ENCODE measurements at places on chromosomes 2 and 18.

GRCh38 chr2:150569761-150570160, 82.3 kb upstream of the RND3 start:
- DNase-seq = no peak

DNA sequence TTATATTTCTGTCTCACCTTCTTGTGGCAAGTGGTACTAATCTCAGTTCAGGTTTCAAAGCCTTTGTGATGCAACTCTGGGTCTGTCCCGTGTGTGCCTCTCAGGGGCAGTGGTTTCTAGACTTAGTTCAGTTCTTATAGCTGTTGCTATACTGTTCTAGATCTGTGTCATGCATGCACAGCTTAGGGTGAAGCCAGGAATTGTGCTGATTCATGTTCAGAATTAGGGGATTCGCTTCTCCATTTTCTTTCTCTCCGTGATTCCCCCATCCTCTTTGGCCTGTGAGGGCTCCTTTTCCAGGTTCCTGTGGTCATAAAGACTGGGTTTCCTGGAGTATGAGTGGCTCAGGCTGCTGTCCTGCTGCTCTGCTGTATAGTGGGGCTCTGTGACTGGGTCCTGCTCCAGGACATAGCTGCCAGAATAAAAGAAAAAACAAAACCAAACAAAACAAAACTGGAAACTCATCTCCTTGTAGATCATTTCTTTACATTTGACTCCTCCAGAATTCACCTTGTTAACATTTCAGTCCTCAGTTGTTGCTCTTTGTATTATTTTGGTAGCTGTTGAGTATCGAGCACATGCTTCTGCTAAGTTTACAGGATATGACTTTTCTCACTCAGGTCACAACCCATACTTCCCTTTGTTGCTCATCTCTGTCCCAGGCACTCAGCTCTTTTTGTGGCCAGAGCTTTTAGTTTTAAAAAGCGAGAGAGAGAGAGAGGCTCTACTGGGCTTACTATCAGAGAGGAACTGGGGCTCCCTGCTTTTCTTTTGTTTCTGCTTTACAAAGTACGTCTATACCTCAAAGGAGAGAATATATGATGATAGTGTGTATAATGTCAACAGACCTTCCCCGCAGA, 34.2 kb downstream of the CERS6 start:
- peak; percentile 42 for DNase-seq

DNA sequence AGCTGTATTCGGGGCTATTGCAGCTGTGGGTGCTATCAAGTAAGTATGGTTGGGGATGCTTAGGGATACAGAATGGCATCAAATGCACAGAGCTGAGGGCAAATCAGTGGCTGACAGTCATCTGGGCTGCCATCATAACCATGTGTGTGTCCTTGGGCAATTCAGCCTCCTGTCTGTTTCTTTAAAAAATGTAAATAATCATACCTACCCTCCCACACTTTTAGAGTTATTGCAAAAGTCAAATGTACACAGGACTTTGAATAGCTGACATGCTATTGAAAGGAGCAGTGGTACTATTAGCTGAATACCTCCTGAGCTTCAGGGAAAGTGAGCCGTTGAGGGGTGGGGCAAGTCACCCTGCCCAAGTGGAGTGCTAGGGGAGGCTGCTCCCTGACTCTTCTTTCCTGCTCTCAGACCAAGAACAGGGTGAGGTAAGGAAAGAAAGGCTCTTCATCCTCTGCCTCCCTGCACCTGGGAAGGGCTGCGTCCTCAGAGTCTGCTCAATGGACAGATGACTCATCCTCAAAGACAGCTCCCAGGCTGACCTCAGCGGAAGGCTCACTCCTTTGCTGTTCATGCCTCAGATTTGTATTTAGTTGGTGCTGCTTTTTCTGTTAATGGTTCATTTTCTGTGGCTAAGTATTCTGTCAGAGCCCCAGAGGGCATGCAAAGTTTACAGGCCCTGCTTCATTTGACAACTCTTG, 54.9 kb upstream of the BZW1 start:
- DNase-seq = peak; percentile 78

GRCh38 chr2:65781756-65782155, 349.4 kb upstream of the SPRED2 start:
- DNase-seq = no peak

GRCh38 chr2:138997856-138998517, 217.8 kb upstream of the NXPH2 start:
- peak; percentile 82 for DNase-seq

GRCh38 chr2:34652636-34653035, 1053.5 kb upstream of the FAM98A start:
- DNase-seq = peak; percentile 1

DNA sequence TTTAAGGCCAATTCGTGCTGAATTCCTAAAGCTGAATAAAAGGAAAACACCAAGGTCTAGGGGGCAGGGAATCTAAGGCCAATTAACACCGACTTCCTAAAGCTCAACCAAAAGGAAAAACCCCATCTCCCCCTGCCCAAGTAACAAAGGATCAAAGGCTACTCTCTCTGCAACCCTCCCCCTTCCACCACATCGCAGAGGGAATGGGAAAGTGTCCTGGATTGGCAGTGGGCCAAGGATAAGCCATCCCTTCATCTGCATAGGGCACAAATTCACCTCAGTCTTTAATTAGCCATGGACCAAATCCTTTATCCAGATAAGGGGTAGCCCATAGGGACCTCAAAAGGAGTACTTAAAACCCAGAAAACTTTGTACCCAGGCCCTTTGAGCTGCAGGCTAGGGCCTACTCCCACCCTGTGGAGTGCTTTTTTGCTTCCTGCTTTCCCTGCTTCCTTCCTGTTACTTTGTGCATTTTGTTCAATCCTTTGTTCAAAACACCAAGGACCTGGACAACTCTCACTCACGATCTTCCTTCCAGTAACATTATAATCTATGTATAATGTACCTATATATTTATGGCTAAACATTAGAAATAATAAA, 2119.8 kb upstream of the CELF4 start:
- no peak for DNase-seq

DNA sequence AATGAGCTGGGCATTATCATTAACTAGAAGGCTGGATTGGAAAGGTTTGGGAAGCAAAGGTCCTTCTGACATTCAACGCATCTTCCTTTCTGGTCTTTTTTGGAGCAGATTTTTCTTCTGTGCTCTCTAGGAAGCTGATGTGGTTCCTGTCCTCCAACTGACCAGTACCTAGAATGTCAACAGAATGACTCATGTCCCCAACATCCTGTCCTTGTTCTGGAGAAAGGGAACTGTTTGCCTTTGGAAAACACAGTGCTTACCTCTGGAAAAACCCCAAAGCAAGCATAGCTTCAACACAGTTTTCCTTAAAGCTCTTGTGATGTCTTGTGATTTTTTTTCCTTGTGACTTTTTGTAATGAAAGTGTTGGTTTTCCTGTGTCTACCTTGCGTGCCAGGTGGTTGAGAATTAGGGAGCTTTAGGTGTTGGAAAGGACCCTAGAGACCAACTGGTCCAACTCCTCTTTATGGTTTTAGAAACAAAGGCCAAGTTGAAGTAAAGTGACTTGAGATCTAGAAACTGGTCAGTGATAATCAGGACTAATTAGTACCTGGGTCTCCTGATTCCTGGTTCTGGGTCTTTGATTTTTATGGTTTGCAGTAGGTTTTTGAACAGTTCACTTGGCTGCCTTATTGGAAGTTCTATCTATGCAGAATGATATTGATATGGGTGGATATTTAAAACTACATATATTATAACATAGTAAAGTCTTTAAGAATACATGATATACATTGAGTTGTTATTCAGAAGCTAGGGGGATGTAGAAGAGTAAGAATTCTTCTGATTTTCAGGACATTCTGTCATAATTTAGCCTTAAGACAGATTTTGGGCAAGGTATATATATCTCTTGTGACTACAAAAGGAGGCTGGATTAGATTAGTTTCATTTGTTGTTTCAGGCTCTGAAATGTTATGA, 70.5 kb downstream of the FMNL2 start:
- no peak for DNase-seq

GRCh38 chr2:118881490-118882129, 34.2 kb upstream of the EN1 start:
- DNase-seq = peak; percentile 21

DNA sequence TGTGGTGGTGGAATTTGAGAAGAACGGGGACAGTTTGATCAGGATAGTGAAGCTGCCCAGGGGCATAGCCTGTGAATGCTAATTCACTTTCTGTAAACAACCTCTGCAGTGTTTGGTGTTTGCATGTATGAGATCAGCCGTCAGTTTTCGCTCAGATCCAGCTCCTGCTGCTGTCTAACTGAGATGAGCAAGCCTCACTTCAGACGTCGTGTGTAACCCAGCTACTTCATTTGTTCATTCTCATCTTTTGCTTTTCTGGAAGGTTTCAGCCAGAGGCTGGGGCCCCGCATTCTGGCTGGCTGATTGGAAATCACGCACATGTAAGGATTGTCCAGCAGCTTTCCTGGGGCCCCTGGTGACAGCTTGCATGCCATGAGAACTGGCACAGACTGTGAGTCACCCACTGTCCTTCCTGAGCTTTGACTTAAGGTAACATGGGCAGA, 48.9 kb downstream of the LDLRAD4 start:
- DNase-seq = no peak

DNA sequence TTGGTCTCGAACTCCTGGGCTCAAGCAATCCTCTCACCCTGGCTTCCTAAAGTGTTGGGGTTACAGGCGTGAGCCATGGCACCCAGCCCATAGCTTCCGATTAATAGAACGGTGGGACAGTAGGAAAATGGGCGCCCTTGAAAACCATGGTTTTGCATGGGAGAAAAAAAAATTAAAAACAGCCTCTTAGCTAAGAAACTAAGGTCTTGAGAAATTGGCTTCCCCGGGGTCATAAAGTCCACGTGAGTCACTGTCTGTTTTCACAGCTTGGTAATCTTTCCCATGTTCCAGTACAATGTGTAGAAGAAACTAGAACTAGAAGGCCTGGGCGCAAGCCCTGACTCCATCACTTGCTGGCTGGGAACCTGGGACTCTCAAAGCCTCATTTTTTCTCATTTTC, 20.7 kb downstream of the B3GNT2 start:
- DNase-seq = peak; percentile 77

DNA sequence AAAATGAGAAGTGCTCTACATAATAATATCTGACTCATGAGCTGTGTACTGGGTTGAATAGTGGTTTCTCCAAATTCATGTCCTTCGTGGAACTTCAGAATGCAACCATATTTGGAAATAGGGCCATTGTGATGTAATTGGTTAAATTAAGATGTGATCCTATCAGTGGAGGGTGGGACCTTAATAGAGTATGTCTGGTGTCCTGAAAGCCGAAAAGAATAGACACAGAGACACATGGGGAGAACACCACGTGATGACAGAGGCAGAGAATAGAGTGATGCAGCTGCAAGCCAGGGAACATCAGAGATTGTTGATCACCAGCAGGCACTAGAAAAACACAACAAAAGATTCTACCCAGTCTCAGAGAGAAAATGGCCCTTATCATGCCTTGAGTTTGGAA, 310.1 kb downstream of the EXOC6B start:
- DNase-seq = peak; percentile 24

DNA sequence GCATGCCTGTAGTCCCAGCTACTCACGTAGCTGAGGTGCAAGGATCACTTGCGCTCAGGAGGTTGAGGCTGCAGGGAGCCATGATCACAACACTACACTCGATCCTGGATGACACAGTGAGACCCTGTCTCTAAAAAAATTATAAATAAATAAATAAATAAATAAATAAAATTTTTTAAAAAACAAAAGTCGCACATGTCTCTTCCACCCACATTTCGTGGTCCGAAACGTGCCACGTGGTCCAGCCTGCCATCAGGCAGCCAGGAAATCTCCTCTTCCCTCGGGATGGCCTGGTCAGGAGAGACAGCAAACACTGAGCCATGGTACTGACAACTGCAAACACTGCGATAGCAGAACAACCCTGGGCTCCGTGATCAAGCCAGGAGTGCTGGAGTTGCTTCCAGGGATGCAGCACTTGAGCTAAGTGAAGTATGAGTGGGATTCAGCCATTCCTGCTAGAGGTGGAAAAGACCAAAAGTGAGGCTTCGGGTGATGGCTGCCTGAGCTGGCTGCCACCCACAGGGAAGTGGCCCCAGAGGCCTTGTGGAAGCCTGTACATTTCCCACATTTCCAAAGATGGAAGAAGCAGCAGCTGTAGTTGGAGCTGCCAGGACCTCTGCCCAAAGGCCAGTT, 193.1 kb downstream of the SMAD2 start:
- DNase-seq = no peak

- DNase-seq = no peak
These were observed 6.9 kb upstream of the DIPK1C start for GRCh38 chr18:74463983-74464382.

DNA sequence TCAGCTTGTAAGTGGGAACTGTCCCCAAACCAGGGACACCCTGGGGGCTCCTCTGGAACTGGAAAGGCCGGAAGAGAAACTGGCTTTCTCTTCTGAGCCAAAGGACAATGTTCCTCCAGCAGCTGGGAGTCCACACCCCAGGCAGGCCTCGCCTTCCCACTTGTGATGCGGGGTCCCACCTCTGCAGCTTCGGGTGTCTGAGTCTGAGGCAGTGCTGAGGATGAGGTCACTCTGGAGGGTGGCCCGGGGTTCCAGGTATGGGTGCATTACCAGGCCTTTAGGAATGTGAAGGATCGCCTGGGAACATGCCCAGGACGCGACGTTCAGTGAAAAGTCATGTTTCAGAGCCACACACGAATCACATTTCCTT, 18.2 kb upstream of the BOK start:
- peak; percentile 46 for DNase-seq

DNA sequence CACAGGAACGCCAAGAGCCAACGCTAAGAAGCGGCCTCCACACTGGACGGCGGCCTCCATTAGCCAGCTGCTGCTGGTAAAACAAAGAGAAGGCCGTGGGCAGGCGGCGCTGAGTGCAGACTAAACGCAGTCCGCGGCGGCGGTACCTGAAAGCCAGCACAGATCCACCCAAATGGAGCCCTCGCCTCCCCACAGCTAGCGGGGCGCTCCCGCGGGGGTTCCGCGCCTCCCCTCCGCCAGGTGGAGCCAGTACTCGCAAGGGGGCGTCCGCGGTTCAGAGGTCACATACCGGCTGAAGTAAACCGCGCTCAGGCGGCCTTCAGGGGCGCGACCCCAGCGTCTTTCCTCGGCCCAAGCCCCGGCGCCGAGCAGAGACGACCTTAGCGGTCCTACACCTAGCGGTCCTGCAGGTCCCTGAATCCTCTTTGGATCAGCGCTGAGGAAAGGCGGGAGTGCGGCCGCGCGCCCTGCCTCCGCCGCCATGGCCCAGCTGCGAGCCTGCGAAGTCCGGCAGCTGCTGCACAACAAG, 293.1 kb upstream of the ERBB4 start:
- no peak for DNase-seq

- DNase-seq = no peak
These were observed 33.4 kb downstream of the SIX2 start for GRCh38 chr2:44975571-44976450.

DNA sequence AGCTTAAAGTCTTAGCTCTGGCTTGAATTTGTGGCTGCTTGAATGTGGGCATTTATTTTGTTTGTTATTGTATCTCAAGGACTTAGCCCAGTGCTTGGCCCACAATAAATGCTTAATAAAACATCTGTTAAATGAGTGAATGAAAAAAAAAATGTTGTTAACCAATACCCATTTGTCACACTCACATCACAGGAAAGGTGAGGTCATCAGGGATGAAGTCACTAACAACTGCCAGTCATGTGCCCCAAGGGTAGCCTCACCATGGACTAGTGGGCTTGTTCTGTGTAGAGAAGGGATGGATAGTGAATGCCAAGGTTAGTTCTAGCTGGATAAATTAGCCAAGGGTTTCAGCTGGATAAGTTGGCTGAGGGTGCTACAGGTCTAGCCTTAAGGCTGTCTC, 3.0 kb downstream of the NRBP1 start:
- DNase-seq = peak; percentile 19

- no peak for DNase-seq
These were observed 12.0 kb downstream of the SLC38A11 start for GRCh38 chr2:164943289-164943688.
